Left renal pelvis (tissue), 4 donors: ENCODE measurements at places on chromosomes 16 and 17.

DNA sequence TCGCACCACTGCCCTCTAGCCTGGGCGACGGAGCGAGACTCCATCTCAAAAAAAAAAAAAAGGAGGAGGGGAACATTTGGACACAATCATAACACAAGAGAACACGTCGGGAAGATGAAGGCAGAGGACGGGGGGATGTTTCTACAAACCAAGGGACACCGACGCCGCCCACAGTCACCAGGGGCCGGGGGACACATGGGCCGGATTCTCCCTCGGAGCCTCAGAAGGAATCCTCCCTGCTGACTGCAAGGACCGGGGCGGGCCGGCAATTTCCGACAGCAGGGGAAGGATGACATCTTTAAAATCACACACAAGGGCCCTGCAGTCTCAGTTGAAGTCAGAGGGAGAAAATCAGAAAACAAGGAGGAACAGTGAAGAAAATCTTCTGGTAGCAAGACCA is 8.1 kb upstream of the CHMP6 start:
- DNase-seq, result no peak

DNA sequence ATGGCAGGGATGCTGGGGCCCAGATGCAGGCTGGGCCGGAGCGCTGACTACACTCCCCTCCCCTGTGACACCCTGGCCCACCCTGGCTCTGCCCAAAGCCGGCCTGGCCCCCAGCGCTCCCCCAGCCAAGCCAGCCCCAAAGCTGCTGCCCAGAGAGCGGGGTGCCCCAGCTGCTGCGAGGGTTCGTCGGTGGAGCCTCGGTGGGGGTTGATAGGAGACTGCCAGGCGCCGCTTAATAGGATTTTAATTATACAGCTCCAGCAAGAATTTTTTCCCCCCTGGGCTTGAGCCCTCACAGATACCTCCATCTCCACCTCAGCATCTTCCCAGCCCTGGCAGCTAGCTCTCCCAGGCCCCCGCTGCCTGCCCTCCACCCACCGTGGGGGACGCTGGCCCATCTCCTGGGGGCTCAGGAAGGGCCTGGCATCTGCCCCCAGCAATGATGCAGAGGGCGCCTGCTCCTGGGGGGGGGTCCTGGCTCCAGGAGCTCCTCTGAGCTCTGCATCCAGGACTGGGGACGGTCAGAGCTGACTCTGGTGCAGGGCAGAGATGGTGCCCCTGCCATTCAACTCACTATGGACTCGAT is 36.8 kb upstream of the DLX4 start:
- DNase-seq, result no peak

GRCh38 chr17:19744492-19744891 is 3.6 kb downstream of the ALDH3A1 start:
- DNase-seq, result no peak

- no peak for DNase-seq
These were observed 11.0 kb downstream of the P3H4 start for GRCh38 chr17:41800601-41801373.
